H4 (cell line): ENCODE measurements at places on chromosomes 4 and X.

- DNase-seq: peak; percentile 78
Measured at GRCh38 chrX:20514358-20514757, 247.6 kb upstream of the RPS6KA3 start.

GRCh38 chr4:139208404-139208945, 31.5 kb upstream of the ELF2 start:
- no peak for DNase-seq

DNA sequence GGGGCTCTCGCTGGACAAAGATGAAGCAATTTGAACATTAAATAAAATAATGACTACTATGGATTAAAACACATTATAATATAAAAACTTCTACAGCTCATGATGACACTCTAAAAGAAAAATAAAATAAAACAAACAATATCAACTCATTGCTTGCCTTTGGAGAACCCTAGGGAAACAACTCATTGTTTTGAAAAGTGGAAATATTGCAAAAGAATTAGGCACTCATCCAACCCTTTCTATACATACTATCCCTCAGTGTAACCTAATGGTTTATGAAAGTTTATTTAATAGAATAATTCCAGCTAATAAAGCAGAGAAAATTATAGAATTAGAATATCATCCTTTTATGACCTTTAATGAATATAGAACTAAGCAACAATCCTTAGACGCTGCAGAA, 718 bp downstream of the RAB40A start:
- no peak for DNase-seq

GRCh38 chrX:123830309-123830708, 29.5 kb upstream of the XIAP start:
- DNase-seq: peak; percentile 87

DNA sequence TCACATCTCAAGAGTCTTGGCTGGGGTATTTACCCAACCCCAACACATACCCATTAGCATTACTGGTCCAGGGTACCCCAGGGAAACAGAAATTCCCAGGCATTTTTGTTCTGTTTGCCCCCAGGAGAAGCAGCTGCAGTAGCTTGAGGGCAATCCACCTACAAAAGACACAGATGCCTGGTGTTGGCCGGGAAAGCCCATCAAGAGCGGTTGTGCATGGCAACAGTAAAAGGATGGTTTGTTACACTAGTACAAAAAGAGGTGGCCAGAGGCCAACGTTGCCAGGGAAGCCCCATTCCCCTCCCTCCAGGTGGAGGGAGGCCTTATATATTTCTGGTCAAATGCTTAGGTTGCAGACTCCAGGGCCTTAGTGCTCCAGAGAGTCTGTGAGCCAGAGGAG, 637.8 kb downstream of the BCOR start:
- DNase-seq: no peak

DNA sequence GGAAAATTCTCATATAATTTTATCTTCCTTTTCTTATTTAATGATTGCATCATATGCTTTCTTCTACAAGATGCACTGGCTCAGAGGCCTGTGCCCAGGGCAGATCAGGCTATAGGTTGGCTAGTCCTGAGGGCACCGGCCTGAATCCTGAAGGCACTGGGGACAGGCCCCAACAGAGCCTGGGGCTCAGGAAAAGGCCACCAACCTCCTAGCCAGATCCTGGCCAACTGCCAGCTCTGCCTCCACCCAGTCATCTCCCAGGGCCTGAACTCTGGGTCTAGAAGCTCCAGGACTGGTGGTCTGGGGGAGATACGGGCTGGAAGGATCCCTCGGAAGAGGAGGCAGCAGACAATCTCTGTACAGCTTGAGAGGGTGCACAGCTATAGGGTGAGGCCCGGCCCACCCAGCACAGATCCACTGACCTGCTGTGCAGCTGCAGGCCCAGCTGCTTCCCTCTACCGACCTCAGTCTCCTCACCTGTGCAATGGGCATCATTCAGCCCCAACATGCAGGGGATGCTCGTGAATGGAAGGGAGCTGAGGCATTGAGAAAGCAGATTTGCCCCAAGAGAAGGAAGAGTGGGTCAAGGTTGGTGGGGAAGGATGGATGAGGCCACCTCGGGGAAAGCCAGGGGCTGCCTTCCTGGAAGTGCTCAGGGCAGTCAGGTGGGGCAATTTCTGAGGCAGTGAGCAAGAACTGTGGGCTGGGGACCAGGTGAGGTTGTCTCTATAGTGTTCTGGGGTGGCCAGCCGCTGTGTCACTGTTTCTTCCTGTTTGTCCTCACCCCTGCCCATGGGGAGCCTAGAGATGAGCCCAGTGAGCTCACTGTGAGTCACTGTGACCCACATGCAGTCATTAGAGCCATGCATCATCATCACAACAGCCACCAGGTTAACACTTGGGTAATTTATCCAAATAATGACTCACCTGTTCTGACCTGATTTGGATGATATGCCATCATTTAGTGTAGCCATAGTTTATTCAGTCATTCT, 22.4 kb upstream of the XAGE2 start:
- peak; percentile 23 for DNase-seq
